ENCODE measurements at places on chromosomes 13 and 19.

DNA sequence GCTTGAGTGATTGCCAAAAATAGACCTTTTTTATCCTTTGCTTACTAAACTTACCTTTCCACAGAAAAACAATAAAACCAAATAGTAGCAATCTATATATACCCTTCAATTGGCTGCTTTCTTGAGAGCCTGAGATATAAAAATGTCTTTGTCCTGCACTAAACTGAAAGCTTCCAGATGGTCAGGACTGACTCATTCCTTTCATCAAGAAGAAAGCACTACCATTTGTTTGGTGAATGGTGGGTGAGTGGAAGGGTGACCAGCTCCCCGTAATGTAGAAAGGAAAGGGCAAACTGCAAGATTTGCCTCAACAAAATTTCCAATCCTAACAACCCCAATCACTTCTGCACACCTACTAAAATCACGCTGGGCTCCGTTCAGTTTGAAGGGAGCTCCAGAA, 67.8 kb downstream of the SACS start:
- no peak for DNase-seq

DNA sequence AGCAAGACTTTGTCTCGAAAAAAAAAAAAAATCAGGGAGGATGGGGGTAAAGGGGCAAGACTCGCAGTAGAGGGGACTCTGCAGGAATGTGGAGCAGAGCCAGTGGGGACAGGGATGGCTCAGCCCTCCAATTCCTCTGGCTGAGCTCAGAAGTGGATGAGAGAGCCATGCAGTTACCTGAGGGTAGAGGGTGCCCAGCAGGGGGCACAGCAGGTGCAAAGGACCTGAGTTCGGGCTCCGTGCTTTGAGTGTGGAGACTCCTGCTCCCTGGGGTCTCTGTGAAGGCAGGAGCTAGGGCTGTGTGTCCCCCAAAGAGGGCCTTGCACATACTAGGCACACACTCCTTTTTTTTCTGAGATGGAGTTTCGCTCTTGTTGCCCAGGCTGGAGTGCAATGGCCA, 7.7 kb downstream of the DOCK6 start:
- DNase-seq: no peak

GRCh38 chr13:75871059-75871458, 234.9 kb downstream of the LMO7 start:
- no peak for DNase-seq

DNA sequence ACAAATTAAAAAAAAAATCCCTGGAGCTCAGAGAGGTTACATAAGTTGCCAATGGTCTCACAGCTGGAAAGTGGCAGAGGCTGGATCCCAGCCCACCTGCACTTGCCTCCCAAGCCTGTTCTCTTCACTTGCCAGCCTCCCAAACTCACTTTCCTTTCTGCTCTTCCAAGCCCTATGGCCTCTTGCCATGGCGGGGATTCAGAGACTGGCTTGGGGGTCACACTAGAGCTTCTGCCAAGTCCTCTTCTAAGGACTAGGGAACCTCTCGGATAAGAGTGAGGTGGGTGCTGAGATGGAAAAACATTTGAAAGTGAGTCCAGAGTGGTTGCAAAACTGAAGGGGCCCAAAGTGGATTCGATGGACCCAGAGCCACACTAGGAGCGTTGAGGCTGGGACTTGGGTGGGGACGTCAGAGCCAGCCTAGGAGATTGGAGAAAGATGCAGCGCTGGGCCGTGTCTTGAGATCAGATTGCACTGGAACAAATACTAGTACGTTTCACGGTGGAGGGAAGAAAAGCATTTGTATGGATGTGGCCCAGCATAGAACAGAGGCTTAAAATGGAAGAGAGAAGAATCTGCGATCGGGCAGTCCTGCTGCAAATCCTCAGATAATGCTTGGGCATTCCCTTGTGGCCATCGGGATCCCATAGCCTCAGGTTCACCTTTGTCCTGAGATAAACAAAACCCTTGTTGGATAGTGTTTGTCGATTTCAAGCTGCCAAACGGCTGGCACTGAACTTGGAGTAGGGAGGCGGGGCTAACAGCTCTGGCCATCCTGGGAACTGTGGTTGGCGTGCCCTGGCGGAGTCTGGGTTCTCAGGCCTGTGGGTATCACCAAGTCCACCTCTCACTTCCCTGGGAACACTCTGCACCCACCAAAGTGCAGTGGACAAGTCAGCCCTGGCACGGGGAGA, 84.8 kb downstream of the ING1 start:
- no peak for DNase-seq

DNA sequence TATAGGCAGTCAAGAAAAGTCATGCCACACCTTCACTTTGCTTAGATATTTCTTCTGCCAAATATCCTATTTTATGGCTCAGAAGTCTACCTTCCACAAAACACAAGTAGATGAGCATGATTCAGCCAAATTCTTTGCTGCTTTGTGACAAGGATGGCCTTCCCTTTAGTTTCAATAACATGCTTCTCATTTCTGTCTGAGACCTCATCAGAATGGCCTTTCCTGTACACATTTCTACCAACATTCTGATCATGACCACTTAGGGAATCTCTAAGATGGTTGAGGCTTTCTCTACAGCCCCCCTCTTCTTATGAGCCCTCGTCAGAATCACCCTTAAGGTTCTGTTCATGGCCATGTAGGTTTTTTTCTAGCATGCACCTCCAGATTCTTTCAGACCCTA, 96.2 kb downstream of the COL4A2 start:
- DNase-seq: no peak
